Sigmoid colon (tissue), 7 donors: ENCODE measurements at places on chromosomes 12 and 14. TPM values are rescaled to one million over a fixed set of nuclear protein-coding genes. Genes with fewer than 3 reads are reported as not detected.

ADCY6 gene
- 10.2 TPM for polyA plus RNA-seq

PSME2 gene
- 228 TPM for polyA plus RNA-seq

C12orf54 gene
- not detected for polyA plus RNA-seq

TSHR gene
- 0.47 TPM for polyA plus RNA-seq

MUCL1 gene
- polyA plus RNA-seq = not detected

FLRT2 gene
- 0.60 TPM for polyA plus RNA-seq

EEF1AKMT3 gene
- 2.5 TPM for polyA plus RNA-seq

ISCA2 gene
- polyA plus RNA-seq = 24.2 TPM

EFS gene
- 3.0 TPM for polyA plus RNA-seq

IKZF4 gene
- 1.2 TPM for polyA plus RNA-seq

SPIC gene
- polyA plus RNA-seq = 0.77 TPM

PTHLH gene
- polyA plus RNA-seq = 0.55 TPM

RPL10L gene
- polyA plus RNA-seq = 0.89 TPM

GALNT6 gene
- polyA plus RNA-seq = 3.7 TPM

NPAS3 gene
- not detected for polyA plus RNA-seq

C12orf50 gene
- not detected for polyA plus RNA-seq
